ENCODE measurements at places on chromosomes 16 and 17.
A peak's percentile ranks its signal among the peaks of the same experiment; 100 is the strongest.

GRCh38 chr17:76676629-76677028, 33.1 kb upstream of the ST6GALNAC1 start:
- no peak for DNase-seq

GRCh38 chr17:42848093-42848492, 2.9 kb upstream of the AOC3 start:
- DNase-seq = no peak

GRCh38 chr16:55656691-55657092, 904 bp downstream of the SLC6A2 start:
- DNase-seq = no peak

GRCh38 chr17:66462010-66462409, 159.6 kb downstream of the PRKCA start:
- DNase-seq = no peak

DNA sequence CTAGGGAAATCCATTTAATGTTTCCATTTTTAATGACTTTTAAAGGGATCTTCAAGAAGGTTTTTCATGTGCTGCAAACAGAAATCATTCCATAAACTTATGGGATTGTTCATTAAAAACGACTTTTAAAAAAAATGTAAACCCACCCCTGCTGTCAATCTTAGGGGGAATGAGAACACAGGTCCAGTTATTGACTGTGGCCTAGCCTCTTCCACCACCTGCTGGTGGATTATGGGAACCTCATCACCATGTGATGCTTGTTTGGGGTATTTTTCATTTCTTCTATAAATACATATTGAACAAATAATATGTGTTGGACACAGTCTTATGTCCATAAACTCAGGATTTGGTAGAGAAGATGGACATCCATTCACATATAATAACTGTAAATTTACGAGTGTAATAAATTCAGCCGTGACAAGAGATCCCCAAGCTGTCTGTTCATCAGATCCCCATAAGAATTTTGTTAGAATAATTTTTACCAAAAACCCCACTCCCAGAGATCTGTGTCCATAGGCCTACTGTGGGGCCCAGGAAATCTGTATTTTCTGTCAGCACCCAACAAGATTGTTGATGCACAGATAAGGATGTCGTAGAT, 42.0 kb upstream of the TMC5 start:
- DNase-seq = peak; percentile 15

- no peak for DNase-seq
Measured at GRCh38 chr17:36071751-36072150, 7.7 kb downstream of the CCL18 start.
